CD14-positive monocyte (primary cell): ENCODE measurements at places on chromosomes 1 and 21. TPM values are rescaled to one million over a fixed set of nuclear protein-coding genes. Genes with fewer than 3 reads are reported as not detected.

The LRRC39 gene
- 0.39 TPM for polyA plus RNA-seq

- DNase-seq = no peak
Observed at GRCh38 chr1:52996653-52997052, 65.4 kb upstream of the PODN start.

- DNase-seq = no peak
Observed at GRCh38 chr1:89657886-89658285, 25.0 kb downstream of the LRRC8C start.

The HES5 gene
- polyA plus RNA-seq = not detected

GRCh38 chr1:24735509-24736375 lies 9.5 kb upstream of the CLIC4 start:
- no peak for DNase-seq
